GM23248 (cell line): ENCODE measurements at places on chromosomes 7 and 10. TPM values are rescaled to one million over a fixed set of nuclear protein-coding genes. Genes with fewer than 3 reads are reported as not detected.

The BICC1 gene
- 80.5 and 86.8 TPM in 2 replicates for total RNA-seq

- peak; percentile 27 for DNase-seq
These were observed 37.3 kb upstream of the HABP2 start for GRCh38 chr10:113515601-113516000.

The IKZF1 gene
- not detected in 2 replicates for total RNA-seq

GRCh38 chr10:47077941-47078340 lies 166.7 kb downstream of the PTPN20 start:
- no peak for DNase-seq

DNA sequence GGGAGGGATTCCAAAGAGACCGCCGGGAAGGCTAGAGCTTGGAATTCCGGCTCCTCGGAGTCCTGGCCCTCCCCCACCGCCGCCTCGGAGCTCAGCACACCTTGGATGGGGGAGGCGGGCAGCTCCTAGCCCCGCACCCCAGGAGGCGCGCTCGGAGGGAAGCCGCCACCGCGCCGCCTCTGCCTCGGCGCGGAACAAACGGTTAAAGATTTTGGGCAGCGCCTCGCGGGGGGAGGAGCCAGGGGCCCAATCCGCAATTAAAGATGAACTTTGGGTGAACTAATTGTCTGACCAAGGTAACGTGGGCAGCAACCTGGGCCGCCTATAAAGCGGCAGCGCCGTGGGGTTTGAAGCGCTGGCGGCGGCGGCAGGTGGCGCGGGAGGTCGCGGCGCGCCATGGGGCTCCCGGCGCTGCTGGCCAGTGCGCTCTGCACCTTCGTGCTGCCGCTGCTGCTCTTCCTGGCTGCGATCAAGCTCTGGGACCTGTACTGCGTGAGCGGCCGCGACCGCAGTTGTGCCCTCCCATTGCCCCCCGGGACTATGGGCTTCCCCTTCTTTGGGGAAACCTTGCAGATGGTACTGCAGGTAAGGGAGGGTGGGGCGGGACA lies at the start of gene CYP26A1:
Gene CYP26A1 (plus strand): TSS at position 355 of the 608 bp plus-strand sequence. CDS start 42 bp downstream, at position 397.
- DNase-seq = peak; percentile 22

GRCh38 chr7:111653846-111654245 lies 91.6 kb upstream of the IMMP2L start:
- no peak for DNase-seq

DNA sequence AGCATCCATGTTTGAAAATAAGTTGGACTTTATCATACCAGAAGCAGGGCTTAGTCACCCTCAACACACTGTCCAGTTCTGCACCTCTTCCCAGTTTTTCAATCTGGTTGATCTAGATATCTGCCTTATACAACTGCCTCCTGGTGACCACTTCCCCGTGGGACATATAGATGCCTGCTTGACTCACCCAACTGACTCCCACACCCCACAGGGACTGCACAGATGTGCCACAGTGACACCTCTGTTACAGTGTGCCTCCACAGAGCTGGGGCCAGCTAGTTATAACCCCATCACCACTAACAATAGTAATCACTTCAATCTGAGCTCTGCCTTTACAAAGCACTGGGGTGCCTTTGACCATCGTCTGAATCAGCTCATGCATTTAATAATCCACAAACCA lies 82.6 kb upstream of the AOAH start:
- DNase-seq = no peak

DNA sequence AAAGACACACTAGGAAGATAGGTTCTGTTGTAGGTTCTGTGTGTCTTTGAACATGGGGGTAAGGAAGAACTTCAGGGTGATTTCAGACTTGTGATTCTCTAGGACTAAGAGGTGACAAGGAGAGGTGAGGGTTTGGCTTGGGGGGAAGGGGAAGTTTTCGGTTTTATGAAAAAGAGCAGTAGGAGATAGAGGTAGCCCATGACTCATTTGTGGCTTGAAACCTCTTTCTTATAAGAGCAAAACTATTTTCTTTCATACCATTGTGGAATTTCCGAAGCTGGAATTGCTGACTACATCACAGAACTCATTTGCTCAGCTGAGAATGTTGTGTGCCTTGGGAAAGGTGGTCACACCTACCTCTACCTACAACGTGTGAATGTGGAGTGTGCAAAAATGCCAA lies 39.6 kb upstream of the IKZF1 start:
- DNase-seq = no peak

GRCh38 chr7:103764901-103765300 lies 224.6 kb downstream of the RELN start:
- DNase-seq = no peak

The WNT8B gene
- total RNA-seq = not detected in 2 replicates

DNA sequence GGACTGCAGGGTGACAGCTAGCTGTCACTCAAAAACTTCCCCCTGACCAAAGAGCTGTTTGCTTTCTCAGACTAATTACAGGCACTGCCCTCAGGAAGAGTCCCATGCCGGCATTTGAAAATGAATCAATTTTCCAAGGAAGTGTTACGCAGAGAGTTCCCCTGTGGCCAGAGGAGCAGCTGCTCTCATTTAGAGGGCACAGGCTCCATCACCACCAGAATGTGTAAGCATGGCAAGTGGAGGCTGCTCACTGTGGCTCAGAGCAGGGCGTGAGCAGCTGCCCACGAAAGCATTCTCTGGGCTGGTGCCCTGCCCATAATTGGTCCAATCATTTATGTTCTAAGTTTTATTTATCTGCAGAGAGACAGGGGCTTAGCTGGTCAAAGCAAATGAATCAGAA lies 202.2 kb downstream of the RAMP3 start:
- DNase-seq = no peak

GRCh38 chr10:32981760-32982159 lies 23.7 kb upstream of the ITGB1 start:
- DNase-seq = peak; percentile 56

The AKR1C4 gene
- not detected in 2 replicates for total RNA-seq

DNA sequence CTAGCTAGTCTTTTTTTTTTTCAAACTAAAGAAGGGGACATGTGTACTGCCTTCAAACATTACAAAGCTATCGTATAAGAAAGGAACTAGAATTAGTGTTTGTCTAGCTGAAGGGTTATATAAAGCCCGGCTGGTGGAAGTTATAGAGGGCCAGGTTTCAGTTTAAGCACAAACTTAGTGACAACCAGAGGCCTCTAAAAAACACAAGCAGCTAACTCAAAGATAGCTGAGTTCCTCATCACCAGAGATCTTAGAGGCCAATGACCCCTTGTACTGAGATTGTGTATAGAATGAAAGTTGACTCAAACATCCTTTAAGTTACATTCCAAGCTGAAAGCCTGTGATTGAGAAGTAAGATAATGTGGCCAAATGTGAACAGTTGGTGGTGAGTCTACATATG lies 28.1 kb upstream of the SGMS1 start:
- no peak for DNase-seq

DNA sequence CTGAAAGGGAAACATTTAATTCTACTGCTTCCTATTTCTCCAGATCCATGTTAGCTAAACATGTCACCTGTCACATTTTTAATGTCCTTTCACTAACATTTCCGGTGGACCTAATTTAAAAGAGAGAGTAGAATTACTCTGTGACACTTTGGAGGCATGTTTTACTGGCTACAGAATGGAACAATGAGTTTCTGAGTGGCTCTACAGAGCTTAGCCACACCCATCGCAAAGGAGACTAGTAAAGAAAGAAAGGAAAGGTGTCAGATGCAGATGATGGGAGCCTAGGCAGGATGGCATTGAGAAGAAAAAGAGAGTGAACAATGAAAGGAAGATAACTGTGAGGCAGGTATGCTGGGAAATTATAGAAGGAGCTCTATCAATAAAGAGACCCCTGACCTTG lies 35.9 kb downstream of the NDUFB2 start:
- no peak for DNase-seq
